ENCODE measurements at places on chromosomes 2 and 18. TPM values are rescaled to one million over a fixed set of nuclear protein-coding genes. Genes with fewer than 3 reads are reported as not detected.

DNA sequence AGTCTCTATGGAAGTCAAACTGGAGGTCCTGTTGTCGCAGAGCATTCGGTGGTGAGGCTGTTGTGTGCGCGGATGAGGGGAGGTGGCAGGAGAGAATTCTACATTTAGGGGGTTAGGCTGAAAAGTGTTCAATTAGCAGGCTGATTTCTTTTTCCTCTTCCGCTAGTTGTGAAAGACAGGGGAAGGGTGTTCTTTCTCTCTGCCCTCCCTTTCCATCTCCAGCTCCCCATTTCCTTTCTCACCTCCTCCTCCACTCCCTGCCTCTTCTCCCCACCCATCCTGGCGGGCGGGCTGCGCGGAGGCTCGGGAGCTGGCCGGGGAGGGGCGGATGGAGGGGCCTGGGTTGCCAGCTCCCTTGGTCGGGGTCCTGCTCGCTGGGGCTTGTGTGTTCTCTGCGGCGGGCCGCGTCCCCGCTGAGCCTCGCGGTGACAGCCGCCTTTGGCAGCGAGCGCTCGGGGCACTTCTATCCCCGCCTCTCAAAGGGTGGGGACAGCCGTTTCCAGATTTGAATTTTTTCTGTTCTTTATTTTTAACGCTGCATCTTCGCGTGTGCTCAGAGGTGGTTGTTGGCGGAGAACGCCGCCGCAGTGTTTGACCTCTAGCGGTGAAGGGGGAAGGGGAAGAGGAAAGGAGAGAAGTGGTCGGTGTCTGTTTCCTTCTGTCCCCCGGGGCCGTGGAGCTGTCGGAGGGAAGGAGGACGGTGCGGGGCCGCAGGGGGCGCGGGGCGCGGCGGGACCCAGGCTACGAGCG lies 3.6 kb downstream of the SOX11 start:
- DNase-seq = peak; percentile 21

APLF gene
- 1.0 TPM for polyA plus RNA-seq

GKN2 gene
- polyA plus RNA-seq = not detected

- peak; percentile 9 for DNase-seq
These were observed 477.2 kb downstream of the ZEB2 start for GRCh38 chr2:144042751-144043150.

FIGN gene
- polyA plus RNA-seq = 8.1 TPM

PTPRM gene
- 123 TPM for polyA plus RNA-seq
